Mammary epithelial cell (primary cell): ENCODE measurements at places on chromosomes 2 and 18. TPM values are rescaled to one million over a fixed set of nuclear protein-coding genes. Genes with fewer than 3 reads are reported as not detected.

GRCh38 chr2:179240481-179241451 is 23.9 kb downstream of the SESTD1 start:
- no peak for DNase-seq

DNA sequence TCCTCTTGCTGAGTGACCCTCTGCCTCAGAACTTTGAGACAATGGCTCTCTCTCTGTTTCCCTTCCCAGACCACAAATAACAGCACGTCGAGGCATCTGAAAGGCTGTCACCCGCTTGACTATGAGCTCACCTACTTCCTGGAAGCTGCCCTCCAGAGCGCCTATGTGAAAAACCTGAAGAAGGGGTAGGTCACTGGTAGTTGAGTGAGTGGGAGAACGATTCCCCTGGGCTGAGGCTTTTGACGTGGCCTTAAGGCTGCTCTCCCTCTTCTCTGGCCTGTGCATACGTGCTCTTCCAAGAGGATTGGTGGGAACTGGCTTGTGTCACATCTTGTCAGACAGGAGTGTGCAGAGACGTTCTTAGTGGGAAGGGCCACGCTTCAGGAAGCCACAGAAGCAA is 63.1 kb upstream of the MCFD2 start:
- DNase-seq, result no peak

GRCh38 chr18:55875371-55875901 is 287.4 kb upstream of the TCF4 start:
- DNase-seq, result no peak

The KCNJ13 gene
- under 0.01 TPM for total RNA-seq

- no peak for DNase-seq
Observed at GRCh38 chr2:237336131-237336530, 77.8 kb downstream of the COL6A3 start.

The CDH7 gene
- not detected for total RNA-seq
